ENCODE measurements at places on chromosomes 3 and 15.
A peak's percentile ranks its signal among the peaks of the same experiment; 100 is the strongest.

GRCh38 chr3:125221831-125222230 is 9.3 kb upstream of the SLC12A8 start:
- no peak for DNase-seq

- no peak for DNase-seq
Measured at GRCh38 chr3:124132813-124133212, 140.9 kb upstream of the ROPN1 start.

DNA sequence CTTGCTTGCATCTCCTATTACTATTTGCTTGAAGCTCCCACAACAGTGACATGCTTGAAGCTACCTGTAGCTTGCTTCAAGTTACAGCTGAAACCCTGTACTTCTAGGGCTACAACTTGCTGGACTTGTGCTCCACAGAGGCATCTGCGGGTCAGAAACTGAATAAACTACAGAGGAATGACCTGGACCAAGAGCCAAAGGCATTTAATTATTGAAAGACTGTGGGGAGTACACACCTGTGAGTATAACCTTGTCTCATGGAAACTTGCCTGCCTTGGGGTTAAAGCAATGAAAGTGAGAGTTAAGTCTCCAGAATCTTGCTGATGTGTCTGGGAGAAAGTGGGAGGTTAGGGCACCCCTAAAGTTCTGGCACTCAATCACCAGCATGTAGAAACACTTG is 69.8 kb downstream of the UMPS start:
- DNase-seq, result no peak

DNA sequence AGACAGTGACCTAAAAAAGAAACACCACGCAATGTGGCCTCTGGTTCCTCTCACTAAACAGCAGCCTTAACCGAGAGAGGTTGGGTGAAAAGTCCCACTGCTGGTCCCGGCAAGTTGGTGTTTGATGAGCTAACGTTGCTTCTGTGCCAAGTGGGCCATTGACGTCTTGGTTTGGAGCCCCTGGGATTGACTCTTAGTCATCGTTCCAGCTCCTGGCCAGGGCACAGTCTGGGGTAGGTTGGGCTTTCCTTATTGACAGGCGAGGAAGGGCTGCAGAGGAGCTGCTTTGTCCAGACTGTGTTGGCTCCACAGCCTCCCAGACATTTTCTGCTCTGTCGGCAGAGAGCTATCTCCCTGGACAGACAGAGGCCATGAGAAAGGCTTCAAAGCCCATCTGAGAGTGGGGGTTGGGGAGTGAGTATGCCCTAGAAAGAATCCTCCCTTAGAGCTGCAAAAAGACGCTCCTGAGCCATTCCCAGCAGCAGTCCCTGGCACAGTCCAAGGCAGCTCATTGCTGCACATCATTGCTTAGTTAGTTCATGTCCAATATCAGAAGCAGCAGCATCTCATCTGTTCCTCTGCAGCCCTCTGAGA is 28.6 kb upstream of the C3orf80 start:
- no peak for DNase-seq

DNA sequence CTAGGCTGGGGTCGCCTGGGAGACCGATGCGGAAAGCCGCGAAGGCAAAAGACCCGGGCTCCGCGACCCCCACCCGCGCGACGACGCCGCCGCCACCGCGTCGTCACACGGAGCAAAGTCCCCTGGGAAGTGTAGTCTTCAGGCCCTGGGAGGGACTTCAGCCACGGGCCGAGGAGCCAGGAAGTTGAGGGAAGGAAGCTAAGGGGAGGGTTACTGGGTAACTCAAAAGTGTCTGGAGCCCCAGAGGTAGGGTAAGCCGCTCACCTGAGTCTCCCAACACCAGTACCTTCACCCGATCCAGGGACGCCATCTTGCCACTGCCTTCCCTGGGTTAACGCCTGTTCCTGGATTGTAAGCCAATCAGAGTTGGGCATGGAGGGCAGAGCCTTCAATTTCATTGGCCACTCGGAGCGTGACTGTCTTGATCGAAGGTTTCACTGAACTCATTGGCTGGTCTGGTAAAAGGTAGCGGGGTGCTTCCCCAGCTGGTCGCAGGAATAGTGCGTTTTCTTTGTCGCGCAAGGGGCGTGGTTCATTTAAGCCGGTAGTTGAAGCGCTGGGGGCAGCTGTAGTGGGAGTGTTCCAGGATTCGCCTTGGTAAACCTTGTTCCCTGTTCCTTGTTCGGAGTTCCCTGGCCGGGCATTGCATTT is at the start of the genes GTF2E1 and RABL3:
Gene GTF2E1, plus strand, starts transcription at position 547 of the 651 bp plus-strand sequence. CDS start 7,809 bp downstream, outside the sequence.
Gene RABL3, minus strand, starts transcription at position 319 of the 651 bp plus-strand sequence. Its CDS starts 9 bp downstream, at position 310.
- DNase-seq, result peak; percentile 92

All from stimulated activated CD8-positive, alpha-beta memory T cell treated with anti-CD3 and anti-CD28 coated beads, Interleukin-7, amount 100 ng/mL, for 1 hour (primary cell).